ENCODE measurements at places on chromosomes 6 and 20. TPM values are rescaled to one million over a fixed set of nuclear protein-coding genes. Genes with fewer than 3 reads are reported as not detected.

DNA sequence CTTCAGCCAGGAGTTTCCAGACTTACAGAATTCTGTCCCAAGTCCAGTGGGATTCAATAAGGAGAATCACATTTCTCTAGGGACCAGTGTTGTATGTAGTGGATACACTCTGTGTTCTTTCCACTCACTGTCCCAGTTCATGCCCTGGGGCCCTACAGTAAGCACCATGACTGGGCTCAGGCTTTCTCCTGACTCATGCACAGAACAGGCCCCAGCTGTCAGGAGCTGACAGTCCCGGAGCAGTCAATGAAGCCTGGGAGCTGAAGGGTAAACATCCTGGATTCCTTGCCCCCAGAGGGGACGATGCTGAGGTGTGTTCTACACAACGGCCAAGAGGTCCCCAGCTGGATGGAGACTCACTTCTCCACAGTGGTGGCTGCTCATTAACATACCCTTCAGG lies 40.2 kb upstream of the LRFN2 start:
- DNase-seq = no peak

DNA sequence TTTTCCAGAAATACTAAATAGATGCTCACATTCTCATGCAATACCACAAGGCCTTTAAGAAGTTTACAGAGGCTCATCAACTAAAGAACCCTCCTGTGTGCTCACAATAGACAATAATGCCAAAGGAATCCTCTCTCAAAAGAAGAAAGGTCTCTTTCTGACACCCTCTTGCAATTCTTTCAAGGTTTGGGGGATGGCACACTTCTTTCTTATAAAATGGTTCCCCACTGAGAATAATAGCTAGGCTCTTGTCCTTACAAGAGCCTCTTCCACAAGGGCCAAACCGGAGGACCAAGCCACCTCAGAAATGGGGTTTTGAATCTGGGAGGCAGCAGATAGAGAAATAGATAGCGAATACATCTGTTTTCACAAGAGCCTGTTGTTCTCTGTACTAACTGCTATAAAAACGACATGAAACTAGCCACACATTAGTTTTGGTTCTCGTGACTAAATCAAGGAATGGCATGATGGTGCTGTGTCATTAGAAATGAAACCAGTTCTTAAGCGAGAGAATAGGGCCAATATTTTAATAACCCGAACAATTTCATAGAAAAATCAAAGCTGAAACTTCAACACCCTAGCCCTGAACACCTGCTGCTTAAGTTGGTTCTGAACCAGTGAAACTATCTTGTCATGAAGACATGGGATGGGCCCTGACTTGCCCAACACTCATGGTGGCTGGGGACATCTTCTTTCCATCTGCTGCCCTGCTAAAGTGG lies 81.1 kb downstream of the PRDM1 start:
- no peak for DNase-seq

DNA sequence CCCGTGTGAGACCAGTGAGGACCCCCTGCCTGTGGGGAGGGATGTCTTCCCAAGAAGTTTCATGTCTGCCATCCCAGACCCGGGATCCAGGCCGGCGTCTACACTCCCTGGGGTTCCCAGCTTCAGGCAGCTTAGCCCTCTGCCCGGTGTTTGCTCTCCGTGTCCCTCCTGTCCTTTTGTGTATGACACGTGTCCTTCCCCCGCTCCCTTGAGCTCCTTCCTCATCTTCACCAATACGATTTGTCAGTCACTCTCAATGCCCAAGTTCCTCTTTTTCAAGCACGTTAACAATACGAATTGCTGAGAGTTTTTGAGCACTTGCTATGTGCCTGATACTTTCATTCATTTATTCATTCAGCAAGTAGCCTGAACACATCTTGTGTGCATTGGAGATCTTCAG lies 115.6 kb upstream of the PTPN1 start:
- no peak for DNase-seq

GRCh38 chr6:170471491-170471890 lies 81.6 kb downstream of the PSMB1 start:
- DNase-seq = no peak

GRCh38 chr6:11806561-11807317 lies 28.1 kb upstream of the ADTRP start:
- DNase-seq = no peak

- DNase-seq = no peak
Measured at GRCh38 chr6:139996253-139996834, 621.9 kb upstream of the CITED2 start.

SIGLEC1 gene
- 0.98 TPM for polyA plus RNA-seq

GRCh38 chr6:125196613-125197012 lies 43.0 kb downstream of the TPD52L1 start:
- DNase-seq = no peak

RIMS1 gene
- 0.18 TPM for polyA plus RNA-seq

MEP1A gene
- 0.04 TPM for polyA plus RNA-seq

- DNase-seq = no peak
Measured at GRCh38 chr6:162108041-162108440, 619.5 kb downstream of the PRKN start.

GRCh38 chr20:19205981-19206396 lies 6.5 kb upstream of the SLC24A3 start:
- DNase-seq = peak; percentile 75

DNA sequence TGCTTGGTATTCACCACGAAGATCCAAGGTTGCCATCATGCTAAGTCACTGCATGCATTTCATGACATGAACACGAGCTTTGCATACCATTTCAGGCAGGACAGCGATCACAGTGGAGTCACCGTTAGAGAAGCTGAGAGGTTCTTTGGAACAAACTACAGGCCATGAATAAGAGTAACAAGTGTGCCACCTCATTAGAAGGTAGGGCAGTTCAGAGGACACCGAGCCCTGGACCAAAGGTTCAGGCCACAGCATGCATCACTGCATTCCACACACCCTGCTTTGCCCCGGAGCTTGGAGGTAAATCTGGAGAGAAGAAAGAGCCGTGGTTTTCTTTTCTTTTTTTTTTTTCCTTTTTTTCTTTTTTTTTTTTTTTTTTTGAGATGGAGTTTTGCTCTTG lies 66.9 kb upstream of the CDH4 start:
- DNase-seq = no peak

DNA sequence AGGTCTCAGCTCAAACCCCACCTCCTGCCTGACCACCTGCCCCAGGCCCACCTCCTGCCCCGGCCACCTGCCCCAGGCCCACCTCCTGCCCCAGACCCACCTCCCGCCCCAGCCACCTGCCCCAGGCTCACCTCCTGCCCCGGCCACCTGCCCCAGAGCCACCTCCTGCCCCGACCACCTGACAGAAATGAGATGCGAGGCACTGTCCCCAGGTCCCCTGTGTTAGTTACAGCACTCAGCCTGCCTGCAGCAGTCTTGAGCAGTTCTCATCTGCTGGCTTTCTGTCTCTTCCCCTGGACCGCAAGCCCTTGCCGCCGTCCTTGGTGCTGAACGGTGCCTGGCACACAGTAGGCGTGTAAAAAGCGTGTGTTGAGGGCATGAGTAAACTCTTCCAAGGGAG lies 79.5 kb downstream of the CDH4 start:
- DNase-seq = no peak

DNA sequence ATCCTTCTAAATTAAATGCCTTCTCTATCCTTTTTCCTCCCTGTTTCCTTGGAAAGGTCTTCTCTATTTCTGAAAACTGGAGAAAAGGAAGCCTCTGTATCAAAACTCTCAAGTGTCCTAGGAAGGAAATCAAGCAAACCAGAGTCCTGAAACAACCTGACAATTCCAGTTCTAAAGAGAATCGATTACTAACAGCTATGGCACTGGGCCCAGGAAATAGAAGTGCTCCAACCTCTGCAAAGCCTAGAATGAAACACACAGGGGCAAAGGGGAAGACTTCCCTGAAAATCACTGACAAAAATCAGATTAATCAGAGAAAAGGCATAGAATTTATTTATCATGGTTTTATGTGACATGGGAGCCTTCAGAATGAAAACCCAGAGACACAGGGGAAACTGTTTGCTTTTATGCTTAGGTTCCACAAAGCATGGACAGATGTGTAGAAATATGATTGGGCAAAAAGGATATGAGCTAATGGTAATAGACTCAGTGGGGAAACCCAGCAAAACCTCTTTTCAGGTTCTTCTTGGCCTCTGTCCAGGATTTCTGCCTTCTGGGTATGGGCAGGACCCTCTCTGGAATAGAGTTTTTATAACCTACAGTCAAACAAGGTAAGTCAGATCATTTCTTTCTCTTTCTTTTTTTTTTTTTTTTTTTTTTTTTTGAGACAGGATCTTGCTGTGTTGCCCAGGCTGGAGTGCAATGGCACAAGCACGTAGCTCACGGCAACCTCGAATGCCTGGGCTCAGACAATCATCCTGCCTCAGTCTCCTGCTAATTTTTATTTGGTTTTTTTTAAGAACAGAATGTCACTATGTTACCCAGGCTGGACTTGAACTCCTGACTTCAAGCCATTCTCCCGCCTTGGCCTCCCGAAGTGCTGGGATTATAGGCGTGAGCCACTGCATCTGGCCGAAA lies 91.7 kb downstream of the CD24 start:
- no peak for DNase-seq

GRCh38 chr6:158409451-158409850 lies 97.2 kb downstream of the TULP4 start:
- DNase-seq = no peak

GRCh38 chr6:4270776-4271175 lies 135.4 kb upstream of the ECI2 start:
- DNase-seq = no peak

DNA sequence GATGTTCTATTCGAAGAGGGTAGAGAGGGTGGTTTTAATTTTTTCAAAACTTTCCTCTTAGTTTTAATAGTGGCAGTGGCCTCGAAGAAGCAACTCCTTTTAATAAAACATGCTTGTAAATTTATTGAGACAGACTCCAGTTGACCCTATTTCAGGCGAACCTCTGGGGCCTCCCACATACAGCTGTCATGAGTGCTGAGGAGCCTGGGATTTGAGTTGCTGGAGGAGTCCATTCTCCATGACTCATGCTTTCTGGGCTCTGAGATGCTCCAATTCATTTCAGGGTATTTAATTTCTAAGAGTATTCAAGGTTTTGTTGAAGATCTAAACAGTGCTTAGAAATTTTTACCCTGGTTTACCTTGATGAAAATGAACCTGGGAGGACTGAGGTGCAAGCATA lies 580.4 kb downstream of the CBLN4 start:
- DNase-seq = no peak

ATRN gene
- polyA plus RNA-seq = 3.9 TPM

GRCh38 chr20:46713957-46714834 lies 4.7 kb downstream of the SLC2A10 start:
- no peak for DNase-seq

- no peak for DNase-seq
Measured at GRCh38 chr6:139457476-139457875, 83.0 kb upstream of the CITED2 start.

DNA sequence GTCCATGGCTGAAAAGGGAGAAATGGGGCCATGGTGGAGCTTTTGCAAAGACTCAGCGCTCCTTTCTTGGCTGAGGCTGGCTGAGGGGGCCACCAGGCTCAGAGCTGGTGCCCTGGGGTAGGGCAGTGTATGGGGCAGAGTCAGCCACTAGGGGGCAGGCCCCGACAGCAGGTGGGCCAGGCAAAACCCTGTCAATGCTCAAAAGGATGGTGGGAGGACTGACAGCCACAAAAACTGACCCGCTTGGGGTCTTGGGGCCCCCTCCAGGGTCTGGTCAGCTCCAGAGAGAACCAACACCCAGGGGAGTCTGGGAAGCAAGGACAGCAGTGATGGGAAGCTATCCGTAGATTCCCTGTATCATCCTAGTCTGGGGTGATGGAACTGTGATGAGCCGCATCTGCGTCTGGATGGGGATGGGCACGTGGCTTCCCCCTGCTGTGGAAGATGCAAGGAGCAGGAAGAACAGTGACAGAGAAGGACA lies 306.9 kb downstream of the DHX35 start:
- DNase-seq = peak; percentile 55

DNA sequence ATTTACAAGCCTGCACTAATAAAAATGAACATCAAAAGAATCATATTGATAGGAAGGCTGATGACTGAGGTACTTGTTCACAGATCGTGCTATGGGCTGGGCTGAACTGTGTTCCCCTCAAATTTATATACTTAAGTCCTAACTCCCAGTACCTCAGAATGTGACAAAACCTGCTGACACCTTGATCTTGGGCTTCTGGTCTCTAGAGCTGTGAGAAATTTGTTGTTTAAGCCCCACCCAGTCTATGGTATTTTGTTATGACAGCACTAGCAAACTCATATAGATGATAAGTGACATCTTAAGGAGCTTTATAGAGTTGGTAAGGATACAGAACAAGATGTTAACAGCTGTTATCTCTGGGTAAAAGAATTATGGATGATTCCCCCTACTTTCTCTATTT lies 13.8 kb downstream of the UBE2V1 start:
- no peak for DNase-seq

DNA sequence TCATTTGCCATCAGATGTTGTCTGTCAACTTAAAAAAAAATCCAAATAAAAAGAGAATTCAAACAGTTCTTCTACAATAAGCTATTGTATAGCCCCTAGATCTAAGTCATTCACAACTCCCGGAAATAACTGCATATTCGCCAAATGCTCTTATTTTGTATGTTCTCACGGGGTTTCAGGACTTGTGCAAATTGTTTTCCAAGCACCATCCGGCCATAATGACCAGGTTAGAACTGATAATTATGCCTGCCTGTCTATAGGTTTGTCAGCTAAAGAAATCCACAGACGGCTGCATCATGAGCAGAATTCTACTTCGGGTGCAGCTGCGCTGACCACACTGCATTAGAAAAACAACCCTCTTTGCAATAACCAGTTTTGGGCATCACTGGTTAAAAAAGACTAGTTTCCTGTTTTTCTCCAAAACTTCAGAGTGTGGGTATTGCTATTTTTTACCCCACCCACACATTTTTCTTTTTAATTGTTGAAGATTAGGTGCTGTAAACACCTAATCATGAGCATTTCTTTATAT lies 87.7 kb downstream of the HIVEP2 start:
- no peak for DNase-seq

- DNase-seq = no peak
Measured at GRCh38 chr20:20690676-20691476, 21.6 kb downstream of the RALGAPA2 start.

- no peak for DNase-seq
Measured at GRCh38 chr6:98941319-98941718, 6.4 kb downstream of the FBXL4 start.

DNA sequence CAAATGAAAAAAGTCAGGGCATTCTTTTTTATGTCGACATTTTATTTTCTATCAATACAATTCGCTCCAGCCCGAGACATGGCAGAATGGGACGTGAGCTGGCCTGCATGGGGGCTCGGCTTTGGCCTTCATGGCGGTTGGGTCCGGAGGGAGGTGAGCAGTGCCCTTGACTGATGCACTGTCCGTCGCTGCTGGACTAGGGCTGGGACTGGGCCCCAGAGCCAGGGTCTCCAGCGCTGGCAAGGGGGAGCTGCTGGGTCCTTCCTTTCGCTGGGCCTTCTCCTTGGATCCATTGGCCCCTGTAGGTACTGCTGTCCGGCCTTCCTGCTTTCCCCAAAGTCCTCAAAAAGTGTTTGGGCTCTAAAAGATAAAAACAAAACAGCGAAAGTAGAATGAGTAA lies 124.6 kb downstream of the EDN3 start:
- no peak for DNase-seq

RAD21L1 gene
- not detected for polyA plus RNA-seq

FGD2 gene
- polyA plus RNA-seq = 1.5 TPM

MYMX gene
- polyA plus RNA-seq = 0.09 TPM

GRCh38 chr6:154206141-154206540 lies 150.5 kb downstream of the IPCEF1 start:
- no peak for DNase-seq

Data from psoas muscle (tissue), 8 donors.